ENCODE measurements at places on chromosomes 2 and 18.

DNA sequence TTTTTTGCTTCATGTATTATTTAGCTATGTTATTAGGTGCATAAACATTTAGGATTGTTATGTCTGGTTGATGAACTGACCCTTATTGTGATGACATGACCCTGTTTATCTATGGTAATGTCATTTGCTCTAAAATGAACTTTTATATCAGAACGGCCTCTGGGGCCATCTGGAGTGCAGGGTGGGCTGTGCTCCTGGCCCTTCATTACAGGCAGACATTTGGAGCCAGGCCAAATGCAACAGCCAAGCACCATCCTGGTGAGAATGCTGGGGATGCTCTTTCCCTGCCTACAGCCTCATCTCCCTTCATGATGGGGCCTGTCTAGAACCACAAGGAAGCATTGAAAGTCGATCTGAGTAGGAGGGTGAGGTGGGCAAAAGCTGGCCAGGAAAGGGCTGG is 38.0 kb downstream of the HJURP start:
- no peak for DNase-seq

- no peak for DNase-seq
These were observed 12.5 kb upstream of the CHAC2 start for GRCh38 chr2:53755121-53755520.

- no peak for DNase-seq
These were observed 86.6 kb downstream of the POLR1A start for GRCh38 chr2:86019121-86019520.

DNA sequence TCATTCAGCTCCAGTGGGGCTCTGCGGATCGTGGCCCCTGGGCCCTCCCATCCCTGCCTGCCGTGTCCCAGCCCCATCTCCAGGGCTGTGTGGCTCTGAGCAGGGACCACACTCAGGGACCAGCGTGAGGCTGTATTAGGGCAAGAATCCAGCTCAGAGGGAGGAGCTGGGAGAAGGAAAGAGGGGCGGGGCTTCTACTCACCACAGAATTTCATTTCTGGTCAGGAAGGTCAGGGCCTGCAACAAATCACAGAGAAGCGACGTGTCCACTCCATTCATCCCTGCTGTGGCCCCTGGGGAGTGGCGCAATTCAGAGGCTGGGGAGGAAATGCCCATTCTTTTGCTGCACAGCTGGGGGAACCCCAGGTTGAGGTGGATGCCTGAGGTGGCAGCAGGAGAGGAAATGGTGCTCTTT is 828 bp downstream of the CIB4 start:
- DNase-seq: peak; percentile 68

- no peak for DNase-seq
These were observed 45.8 kb downstream of the LAMA3 start for GRCh38 chr18:23735021-23735464.

- DNase-seq: no peak
These were observed 171.9 kb downstream of the AGAP1 start for GRCh38 chr2:235665661-235666212.

GRCh38 chr18:77749089-77749488 is 499.4 kb downstream of the GALR1 start:
- peak; percentile 1 for DNase-seq

GRCh38 chr2:237702441-237703391 is 75.3 kb downstream of the LRRFIP1 start:
- DNase-seq: no peak

DNA sequence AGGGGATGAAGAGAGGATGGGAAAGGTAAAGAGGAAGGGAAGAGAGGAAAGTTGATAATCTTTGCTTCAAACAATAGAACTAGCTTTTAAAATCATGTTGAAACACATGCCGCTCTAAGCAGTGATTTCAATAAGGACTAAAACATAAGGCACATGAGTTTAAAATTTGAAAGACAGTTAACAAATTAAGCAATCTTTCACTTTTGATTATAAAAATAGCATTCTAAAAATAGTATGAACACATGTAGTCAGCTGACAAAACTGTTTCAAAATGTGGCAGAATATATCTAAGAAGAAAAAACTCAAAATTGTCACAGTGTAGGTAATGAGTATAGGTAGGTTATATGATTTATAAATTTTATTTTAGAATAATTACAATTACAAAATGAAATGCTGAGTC is 25.3 kb downstream of the PSME4 start:
- DNase-seq: no peak

DNA sequence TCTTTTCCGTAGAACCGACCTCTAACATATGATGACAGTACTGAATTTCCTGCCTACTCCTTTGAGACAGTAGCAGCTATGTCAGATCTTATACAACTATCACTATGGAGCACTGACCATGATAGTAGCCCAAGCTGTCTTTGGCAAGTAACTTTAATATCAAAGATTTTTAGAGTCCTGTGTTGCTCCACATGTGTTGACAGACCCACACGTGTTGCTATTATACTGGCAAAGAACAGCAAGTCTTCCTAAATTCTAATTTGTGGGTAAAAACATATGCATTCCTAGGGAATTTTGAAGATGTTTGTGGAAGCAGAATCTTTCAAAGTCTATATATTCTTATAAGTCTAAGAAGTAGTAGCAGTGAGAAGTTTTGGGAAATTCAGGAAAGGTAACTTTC is 245.5 kb upstream of the HNMT start:
- no peak for DNase-seq

GRCh38 chr2:134491771-134492441 is 226.9 kb downstream of the TMEM163 start:
- peak; percentile 17 for DNase-seq

DNA sequence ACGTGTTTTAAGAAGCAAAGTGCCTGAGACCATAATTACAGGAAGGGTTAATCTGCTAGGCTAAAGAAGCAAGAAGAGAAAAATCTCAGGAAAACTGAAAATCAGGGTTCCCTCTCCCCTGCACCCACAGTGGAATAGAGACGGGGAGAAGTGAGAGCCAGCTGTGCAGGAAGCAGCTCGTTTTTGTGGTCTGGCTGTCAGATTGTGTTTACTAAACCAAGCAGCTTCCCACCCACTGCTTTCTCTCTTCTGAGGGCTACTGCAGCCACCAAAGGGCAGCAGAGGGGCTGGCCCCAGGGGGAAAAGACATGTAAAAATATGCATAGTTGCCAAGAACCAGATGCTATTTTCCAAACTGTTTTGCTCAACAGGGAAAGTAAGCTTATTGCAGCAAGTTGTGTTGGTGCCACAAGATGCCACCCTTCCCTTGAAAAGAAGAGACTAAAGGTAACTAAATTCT is 72.6 kb upstream of the THUMPD2 start:
- DNase-seq: no peak

GRCh38 chr18:11665146-11665545 is 23.9 kb upstream of the GNAL start:
- DNase-seq: no peak
